Motor neuron (in vitro differentiated cells): ENCODE measurements at places on chromosomes 2 and 18. TPM values are rescaled to one million over a fixed set of nuclear protein-coding genes. Genes with fewer than 3 reads are reported as not detected.

Gene L3MBTL4
- total RNA-seq, result 1.1 and 1.3 TPM in 2 replicates

Gene SGO2
- total RNA-seq, result 20.5 and 20.9 TPM in 2 replicates

Gene CTAGE1
- 0.24 and 0.43 TPM in 2 replicates for total RNA-seq

Gene SPATA3
- not detected in 2 replicates for total RNA-seq

Gene PID1
- 8.4 and 9.1 TPM in 2 replicates for total RNA-seq

Gene RSAD2
- total RNA-seq, result 10.2 and 10.3 TPM in 2 replicates

Gene CTDP1
- 9.6 and 10.0 TPM in 2 replicates for total RNA-seq

Gene MC4R
- 0.09 TPM in 1 of 2 replicates, not detected in the other for total RNA-seq

Gene CDH2
- total RNA-seq, result 79.1 and 84.8 TPM in 2 replicates

Gene TCF23
- 0.07 TPM in 1 of 2 replicates, not detected in the other for total RNA-seq

Gene OTOS
- total RNA-seq, result not detected in 2 replicates

Gene LTBP1
- total RNA-seq, result 35.0 and 35.5 TPM in 2 replicates

Gene COL6A3
- 1.7 and 2.0 TPM in 2 replicates for total RNA-seq
